ENCODE measurements at places on chromosomes 2 and 18.
A peak's percentile ranks its signal among the peaks of the same experiment; 100 is the strongest.

DNA sequence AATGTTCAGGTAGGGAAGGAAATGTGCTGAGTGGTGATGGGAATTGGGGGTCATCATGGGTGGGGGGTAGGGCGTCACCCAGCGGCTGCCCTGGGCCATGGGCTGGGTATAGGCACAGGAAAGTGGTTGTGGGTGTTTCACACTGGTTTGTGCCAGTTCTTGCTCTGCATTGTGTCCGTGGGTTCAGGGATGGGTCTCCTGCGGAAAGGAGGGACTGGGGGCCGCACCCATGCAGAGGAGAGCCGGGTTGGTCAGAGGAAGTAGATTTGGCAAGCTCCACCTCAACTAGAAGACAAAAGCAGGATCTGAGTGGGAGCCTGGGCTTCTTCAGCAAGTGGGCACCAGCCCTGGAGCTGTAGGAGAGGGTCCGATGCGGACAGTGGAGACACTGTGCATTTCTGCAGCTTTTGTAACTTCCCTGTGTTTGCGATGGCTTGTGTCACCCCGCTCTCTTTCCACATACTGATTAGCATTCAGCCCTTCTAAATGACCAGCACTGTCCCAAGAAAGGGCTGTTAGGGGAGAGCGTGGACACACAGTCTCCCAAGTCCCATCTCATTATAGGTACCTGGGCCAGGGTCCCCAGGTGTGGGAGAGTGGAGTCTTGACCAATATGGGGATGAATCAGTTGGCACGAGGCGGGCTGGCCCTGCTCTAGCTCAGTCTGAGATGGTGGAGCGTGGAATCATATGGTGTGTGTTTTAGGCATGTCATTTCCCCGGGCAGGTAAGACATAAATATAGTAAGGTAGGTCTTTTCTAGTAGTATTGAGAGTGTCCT is 67.2 kb downstream of the LRRFIP1 start:
- peak; percentile 88 for DNase-seq

GRCh38 chr2:11871421-11871820 is 125.0 kb downstream of the LPIN1 start:
- no peak for DNase-seq

DNA sequence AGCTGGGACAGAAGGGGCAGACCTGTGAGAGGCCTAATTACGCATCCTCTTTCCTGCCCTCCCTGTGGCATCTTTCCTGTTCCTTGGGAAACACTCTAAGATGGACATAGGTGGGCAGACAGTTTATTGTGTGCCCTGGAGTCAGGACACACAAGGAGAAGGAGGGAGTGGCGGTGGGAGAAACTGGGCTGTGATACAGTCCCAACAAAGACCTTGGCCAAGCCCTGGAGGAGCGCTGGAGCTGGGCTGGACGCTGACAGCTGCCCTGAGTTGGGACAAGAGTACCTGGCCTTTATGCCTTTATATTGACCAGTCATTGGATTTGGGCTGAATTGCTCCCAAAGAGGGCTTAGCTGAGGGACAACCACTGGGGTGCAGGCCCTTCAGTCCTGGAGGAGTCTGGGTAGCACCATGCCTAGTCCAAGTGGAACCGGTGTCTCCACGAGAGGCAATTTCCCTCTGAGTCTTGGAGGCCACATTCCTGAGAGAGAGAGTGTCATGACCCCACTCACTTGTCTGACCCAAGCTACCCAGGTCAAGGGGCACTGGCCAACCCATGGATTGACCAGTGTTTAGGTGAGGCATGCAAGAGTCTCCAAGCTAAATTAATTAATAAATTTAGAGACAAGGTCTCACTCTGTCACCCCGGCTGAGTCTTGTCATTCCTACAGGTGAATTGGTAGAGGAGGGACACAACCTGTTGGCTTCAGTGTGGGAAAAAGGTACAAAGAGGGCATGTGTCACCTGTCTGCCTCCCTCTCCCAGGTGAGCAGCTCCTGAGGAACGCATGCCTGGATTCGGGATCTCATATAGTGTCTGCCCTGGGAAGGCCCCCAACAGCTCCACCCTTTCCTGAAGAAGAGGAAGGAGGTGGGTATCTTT is 107.1 kb upstream of the ST3GAL5 start:
- no peak for DNase-seq

DNA sequence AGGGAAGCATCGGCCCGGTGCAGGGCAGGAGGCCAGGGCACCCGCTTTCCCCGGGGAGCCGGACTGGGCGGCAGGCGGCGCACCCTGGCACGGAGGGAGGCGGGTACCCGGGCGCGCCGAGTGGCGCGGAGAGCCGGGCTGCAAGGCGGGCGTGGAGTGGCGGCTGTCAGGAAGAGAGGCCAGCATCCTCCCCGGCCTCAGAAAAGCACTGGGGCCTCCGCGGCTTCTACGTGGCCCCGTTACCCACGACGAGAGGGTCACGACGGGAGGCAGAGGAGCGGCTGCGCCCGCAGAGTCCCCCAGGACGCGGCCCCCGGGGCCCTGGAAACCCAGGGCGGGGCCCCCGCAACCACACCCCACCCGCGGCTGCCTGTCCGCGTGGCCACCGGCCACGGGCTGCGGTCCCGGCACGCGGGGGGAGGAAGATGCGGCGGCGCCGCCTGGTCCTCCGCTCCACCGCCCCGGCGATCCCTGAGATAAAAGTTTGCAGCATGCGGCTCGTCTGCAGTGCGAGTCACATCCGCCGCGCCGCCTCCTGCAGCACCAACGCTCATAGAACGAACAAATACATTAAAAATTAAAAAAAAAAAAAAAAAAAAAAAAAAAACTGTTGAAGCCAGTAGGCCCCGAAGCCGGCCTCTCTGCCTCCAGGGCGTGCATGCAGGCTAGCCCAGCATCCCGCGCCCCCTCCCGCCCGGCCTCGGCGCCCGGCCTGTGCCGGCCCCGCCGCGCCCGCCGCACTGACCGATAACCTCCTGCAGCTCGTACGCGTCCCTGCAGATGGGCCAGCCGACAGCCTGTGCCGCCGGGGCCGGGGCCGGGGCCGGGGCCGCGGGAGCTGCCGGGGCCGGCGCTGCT is 683 bp downstream of the STK39 start:
- peak; percentile 83 for DNase-seq

DNA sequence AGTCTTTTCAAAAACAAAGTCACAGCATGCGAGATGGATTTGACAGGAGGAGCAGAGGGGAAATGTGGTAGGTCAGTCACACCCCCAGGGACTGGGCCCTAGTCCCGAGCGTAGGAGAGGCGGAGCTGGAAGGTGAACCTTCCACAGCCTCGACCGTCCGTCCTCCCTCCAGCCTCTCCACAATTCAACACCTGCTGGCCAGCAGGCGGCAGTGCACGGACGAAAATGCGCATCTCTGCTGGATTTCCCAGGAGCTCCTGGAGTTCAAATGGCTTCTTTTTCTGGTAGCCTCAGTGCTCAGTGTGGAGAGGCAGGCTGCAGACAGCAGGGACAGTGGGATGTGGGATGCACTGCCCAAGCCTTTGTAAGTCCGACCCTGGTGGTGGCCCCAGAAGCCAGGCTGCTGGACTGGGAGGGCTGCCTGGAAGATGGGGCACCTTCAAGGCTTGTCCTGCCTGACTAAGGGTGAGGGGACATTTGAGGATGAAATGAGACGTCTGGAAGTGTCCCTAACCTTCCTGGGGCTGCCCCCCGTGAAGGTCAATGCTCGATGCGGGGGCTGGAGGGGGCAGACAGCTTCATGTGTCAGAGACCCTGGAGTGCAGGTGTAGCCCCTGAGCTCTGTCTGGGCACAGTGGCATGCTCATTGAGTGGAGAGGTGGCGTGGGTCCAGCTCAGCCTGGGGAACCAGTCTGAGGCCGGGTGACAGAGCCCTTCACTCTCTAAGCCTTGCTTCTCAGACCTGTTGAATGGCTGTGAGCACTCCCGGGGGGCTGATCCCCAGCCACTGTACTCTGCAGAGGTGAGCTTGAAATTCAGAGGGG is 189.5 kb downstream of the TFCP2L1 start:
- DNase-seq, result peak; percentile 73

Data from NB4 (cell line).